NCI-H2107 (cell line): ENCODE measurements at places on chromosomes 7 and 10.

- DNase-seq: no peak
Measured at GRCh38 chr7:66958538-66959350, 36.6 kb downstream of the SBDS start.

GRCh38 chr10:19833170-19833824 is 17.1 kb downstream of the PLXDC2 start:
- DNase-seq: no peak

GRCh38 chr7:12162415-12163113 is 48.5 kb upstream of the TMEM106B start:
- DNase-seq: no peak

GRCh38 chr10:48551861-48552591 is 52.8 kb downstream of the ARHGAP22 start:
- no peak for DNase-seq

DNA sequence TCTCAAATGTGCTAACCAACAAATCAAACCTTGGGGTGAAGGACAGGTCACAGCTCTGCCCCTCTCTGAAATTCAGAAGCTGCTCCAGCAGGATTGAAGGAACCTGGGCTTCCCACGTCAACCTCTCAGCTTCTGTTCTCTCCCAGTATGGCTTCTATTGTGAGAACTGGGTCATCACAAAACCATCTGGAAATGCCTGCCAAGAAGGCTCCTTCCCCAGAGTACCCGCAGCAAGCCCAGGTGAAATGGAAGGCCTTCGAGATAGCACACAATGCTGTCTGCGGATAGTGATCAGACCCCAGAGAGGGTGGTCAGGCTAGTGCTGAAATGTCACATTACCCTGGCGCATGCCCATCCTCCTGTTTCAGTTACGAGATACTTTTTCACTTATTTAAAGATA is 16.4 kb upstream of the PROSER2 start:
- no peak for DNase-seq

DNA sequence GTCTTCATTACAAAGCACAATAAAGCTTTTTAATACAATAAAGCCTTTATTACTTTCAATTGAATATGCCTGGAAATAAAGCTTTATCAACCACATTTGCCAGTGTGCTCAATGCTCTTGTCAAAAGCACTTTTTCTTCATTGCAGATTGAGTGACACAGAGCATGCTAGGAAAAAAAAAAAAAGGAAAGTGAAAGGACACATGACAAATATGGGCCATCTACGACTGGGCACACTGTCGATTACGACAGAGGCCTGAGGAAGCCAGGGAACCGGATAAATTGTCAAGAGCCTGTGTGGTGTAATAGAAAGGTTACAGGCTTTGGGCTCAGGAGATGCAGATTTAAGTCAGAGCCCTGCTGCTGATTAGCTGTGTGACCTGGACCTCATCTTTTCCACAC is 84.8 kb upstream of the LRGUK start:
- DNase-seq: no peak

DNA sequence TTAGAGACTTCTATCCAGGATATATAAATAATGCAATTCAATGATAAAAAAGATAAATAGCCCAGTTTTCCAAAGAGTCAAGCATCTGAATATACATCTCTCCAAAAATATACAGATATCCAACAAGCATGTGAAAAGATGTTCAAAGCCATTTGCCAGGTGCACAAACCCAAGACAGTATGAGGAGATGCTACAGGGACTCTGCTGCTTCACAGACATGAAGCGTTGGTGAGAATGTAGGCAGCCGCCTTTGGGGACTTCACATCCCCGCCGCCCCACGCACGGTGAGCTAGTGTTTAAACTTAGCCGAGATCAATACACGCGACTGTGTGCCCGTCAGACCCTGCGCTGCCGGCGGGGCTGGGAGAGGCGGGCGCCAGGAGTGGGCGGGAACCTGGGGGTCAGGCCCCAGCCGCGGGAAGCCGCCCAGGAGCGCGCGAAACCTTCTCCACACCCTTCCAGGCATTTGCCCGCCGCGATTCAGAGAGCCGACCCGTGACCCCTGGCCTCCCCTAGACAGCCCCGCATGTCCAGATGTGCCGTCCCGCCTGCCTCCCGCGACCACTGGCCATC is 927 bp upstream of the ALOX5 start:
- DNase-seq: no peak

DNA sequence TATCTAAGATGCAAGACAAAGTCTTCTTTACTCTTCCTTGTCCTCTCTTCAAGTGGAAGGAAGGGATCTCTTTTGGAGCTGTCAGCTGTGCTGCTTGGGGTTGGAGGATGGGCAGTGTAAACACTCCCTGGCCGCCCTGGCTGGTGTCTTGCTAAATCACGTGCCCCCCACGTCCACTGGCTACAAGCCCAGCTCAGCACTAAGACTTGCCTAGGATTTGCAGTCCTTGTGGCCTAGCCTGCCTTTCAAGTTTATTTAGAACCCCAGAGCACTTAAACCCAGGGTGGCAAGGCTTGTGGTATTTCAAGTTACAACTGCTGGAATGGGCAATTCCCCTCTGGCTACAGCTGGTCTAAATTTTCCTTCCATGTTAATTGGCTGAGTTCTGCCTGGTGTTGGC is 272.4 kb upstream of the MYO3A start:
- DNase-seq: no peak

DNA sequence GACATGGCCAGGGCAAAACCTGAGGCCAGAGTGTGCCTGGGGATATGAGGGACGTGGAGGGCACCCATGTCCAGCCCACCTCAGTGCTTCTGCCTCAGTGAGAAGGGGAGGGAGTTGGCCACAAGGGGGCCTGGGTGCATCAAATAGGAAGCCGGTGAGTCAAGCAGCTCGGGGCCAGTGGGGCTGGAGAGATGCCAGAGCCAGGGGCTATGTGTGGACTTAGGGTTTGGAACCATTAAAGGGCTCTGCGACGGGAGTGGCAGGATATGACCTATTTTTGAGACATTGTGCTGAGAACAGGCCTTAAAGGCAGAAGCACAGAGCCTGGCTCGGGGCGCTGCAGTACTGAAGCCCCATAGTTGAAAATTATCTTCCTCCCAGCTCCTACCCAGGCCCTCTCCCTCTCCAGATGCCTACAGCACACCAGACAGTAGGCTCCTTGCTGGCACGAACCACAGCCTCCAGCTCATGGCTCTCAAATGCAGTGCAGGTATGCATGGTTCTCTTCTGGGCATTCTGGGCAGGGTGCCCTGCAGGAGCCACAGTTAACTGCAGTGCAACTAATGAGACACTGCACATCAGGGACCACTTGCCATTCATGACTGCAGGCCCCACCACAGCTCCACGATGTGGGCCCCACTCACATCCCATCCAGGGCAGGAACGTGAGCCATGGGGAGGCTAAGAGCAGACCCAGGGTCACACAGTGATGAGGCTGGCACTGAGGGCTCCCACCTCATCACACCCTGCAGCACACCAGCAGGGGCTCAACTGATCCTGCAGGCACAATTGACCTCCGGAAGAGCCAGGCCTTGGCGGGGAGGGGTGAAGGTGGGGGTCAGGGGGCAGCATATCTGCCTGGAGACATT is 7.2 kb upstream of the PGAM2 start:
- no peak for DNase-seq

DNA sequence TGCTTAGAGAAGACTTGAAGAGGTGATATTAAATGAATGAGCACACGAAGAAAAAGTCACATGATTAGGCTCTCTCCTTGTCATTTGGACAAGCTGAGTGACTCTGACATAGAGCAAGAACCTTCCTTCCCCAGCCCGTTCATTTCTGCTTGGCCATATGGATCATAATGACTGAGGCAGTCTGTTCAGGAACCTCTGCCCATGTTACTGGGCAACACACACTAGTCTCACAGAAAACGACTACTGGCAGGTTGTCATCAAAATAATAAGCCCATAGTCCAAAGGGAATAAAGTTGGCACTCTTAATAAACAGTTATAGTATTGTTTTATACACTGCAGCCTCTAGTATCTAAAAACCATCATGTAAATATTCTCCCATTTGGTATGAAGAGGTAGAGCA is 635.0 kb downstream of the REEP3 start:
- DNase-seq: no peak

GRCh38 chr10:71553432-71553831 is 156.7 kb downstream of the CDH23 start:
- DNase-seq: no peak

DNA sequence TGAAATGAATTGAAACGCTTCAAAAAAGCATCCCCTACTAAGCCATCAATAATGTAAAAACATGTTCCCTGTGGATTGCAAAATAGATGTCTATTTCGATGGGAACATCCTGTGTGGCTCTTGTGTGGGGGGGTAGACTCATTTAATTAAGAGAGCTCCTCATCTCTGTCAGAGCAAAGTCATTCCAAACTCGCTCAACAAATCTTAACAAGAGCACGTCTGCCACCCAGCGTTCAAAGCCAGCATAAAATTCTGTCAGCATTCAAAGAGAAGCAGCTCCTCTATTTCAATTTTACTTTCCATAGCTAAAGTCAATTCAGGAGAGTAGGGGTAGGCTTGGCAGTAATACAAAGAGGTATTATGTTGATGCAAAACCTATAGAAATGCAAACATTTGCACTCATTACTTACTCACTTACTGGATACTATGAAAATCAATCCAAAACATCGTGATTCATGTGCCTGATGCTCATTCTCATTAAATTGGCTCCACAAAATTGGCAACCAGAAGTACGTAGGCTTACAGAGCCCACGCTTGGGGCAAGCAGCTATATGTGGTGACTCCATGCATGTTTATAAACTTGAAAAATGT is 114.9 kb downstream of the IPMK start:
- DNase-seq: peak; percentile 2

- DNase-seq: no peak
Measured at GRCh38 chr7:81831883-81832282, 62.0 kb upstream of the HGF start.

- no peak for DNase-seq
Measured at GRCh38 chr10:97913614-97914013, 64.0 kb downstream of the GOLGA7B start.

GRCh38 chr10:34567659-34568253 is 247.3 kb downstream of the PARD3 start:
- DNase-seq: no peak

GRCh38 chr10:118173296-118173695 is 126.6 kb upstream of the RAB11FIP2 start:
- DNase-seq: no peak

- no peak for DNase-seq
Measured at GRCh38 chr10:11274452-11274851, 256.8 kb downstream of the CELF2 start.

DNA sequence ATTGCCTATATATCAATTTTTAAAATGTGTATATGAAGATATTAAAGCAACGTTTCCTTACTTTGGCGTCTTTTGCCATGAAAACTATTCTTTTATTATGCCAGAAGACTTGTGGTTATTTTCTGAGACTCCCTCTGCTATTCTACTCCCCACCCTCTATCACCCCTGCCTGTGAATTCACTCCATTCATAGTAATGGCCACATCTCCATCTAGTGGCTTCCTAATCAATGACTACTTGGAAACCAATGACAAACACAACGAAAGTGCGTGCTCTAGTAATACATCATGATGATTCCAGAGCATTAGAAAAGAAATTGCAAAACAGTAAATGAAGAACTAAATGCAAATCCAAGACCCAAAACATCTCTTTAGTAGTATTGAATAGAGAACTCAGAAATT is 186.7 kb upstream of the HGF start:
- DNase-seq: no peak

DNA sequence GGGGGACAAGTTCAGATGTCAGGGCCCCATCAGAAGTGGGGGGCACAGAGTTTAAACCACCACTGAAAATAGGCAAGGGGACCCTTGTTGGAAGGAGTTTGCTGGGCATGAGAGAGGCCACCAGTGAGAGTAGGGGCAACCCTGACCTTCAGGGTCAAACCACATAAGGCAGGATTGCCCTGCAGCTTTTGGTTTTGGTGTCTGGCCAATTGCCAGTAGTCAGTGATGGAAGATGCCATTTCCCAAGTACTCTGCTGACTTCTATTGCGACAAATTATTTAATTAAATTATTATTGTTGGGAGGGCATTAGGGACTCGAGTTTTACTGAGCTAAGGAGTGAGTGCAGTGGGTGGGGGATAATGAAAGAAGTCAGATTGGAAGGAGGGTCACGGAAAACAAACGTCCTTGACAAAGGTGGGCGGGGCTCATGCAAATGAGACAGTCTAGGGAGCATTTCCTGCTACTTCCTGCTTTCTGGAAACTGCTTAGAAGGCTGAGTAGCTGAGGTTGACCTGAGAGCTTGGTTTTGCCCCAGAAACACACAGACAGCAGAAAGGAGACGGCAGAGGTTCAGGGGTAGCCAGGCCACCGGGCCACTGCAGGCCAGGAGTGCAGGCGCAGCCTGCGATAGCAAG is 74.2 kb upstream of the ANLN start:
- no peak for DNase-seq

- no peak for DNase-seq
Measured at GRCh38 chr7:150323682-150324372, 482 bp upstream of the ACTR3C start.

DNA sequence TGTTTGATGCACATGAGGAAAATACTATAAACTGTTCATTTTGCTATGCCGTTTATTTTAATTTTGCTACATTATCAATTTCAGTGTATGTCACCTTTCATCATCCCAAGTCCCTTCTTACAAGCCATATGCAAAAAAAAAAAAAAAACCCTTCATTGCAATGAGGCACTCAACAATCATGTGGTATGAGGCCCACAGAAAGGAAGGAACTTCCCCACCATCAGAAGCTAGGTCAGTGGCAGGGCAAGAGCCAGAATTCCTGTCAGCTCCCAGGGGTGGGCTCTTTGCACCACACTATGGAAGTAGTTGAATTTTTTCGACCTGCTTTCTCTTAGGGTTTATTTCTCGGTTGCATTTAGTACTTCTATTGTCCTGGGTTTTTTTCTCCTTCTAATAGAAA is 75.4 kb downstream of the NOC3L start:
- DNase-seq: no peak

- no peak for DNase-seq
Measured at GRCh38 chr10:69409176-69409495, 7.6 kb downstream of the TACR2 start.
